NCI-H2081 treated with DMSO at 0.1 percent for 48 hours (cell line): ENCODE measurements at places on chromosomes 7 and 10.

DNA sequence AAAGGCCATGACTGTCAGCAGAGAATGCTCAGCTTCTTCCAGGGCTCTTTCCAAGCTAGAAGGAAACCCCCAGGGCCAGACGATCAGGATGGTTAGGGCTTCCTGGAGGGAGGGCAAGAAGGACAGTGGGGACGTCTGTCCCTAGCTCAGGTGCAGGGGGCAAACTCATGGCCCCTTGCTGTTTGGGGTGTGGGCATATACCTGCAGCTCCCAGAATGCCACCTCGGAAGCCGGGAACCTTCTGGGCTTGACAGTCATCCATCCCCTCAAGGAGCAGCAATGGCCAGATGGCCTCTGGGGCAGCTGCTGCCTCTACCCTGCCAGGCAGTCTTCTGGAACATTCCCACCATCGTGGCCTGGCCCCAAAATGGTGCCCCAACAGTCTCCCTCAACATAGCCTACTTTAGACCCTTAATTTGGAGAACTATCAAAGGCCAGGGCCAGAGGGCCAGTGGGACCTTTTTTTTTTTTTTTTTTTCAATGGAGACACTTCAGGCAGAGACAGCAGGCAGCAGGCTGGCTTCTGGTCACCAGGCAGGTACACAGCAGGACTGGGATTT lies 40.2 kb upstream of the ZMIZ1 start:
- DNase-seq: no peak

DNA sequence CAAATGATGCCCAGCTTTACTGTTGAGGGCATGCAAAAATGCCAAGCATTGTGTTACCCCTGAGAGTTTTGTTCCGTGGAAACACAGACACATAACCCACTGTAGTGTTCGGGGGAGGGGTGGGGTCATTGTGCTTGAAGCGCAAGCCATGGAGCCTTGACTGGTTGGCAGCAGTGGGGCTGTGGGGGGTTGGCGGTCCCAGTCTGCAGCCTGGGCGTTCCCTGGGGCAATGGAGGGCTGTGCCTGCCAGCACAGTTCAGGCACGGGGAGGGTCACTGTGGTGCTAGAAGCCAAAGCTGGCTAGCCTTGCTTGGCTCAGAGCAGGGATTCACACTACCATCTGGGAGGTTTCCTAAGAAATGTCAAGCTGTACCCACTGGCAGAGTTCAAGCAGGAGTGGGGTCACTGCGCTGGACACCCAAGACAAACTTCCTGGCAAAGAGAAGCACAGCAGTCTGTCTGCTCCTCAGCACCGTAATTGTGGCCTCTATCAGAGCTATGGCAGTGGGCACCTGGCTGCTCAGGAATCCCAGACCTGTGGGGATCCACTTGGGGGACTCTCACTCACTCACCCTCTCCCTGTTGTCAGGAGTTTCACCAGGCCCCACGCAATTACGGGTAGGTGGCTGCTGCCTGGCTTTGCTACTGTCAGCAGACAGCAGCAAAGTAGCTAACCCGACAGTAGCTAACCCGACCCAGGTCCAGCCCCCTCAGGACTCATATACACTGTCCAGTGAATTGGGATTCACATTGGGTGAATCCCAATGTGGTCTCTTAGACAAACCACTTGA lies 292.4 kb downstream of the ZWINT start:
- DNase-seq: no peak

DNA sequence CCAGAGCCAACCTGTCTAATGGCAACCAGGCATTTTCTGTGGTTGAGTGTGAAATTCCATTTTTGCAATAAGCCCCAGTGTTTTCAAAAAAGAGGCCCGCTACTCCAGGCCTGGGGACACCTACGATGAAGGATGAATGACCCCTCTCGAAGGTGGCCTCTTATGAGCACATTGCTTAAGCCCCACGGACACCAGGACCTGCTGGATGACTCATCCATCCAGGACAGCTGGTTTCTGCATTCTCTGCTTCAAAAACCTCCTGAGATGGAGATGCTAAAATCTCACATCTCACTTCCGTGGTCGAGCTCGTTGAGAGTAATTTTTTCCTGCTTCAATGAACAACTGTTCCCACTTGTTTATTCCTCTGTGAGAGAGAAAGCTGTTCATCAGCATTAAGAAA lies 150.2 kb upstream of the FZD8 start:
- no peak for DNase-seq

DNA sequence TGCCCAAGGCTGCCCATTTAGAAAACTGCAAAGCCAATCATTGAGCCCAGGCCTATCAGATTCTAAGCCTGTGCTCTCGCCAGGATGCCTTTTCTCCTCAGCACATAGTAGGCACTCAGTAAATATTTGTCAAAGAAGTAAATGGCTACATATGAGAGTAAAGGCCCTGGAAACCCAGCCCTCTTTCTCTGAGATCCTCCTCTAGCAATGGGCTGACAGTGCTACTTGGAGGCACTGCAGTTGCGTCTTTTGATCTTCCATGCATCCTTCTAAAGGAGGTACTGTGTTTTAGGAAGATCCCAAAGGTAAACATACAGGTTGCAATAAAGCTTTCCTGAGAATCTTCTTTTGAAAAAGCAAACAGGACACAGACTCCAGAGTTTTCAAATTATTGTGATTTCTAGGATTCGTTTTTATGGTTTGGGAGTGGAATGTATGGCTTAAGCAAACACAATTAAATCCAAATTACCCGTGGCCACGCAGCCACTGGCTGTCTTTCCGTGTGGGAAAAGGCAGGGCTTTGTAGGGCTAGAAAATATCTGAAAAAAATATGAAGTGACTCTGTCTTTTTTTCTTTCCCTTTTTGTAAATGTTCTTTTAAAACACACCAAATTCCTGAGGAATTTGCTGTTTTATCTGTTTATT lies 151.3 kb upstream of the BMPER start:
- no peak for DNase-seq

GRCh38 chr10:33290321-33291052 lies 44.0 kb downstream of the NRP1 start:
- DNase-seq: no peak

DNA sequence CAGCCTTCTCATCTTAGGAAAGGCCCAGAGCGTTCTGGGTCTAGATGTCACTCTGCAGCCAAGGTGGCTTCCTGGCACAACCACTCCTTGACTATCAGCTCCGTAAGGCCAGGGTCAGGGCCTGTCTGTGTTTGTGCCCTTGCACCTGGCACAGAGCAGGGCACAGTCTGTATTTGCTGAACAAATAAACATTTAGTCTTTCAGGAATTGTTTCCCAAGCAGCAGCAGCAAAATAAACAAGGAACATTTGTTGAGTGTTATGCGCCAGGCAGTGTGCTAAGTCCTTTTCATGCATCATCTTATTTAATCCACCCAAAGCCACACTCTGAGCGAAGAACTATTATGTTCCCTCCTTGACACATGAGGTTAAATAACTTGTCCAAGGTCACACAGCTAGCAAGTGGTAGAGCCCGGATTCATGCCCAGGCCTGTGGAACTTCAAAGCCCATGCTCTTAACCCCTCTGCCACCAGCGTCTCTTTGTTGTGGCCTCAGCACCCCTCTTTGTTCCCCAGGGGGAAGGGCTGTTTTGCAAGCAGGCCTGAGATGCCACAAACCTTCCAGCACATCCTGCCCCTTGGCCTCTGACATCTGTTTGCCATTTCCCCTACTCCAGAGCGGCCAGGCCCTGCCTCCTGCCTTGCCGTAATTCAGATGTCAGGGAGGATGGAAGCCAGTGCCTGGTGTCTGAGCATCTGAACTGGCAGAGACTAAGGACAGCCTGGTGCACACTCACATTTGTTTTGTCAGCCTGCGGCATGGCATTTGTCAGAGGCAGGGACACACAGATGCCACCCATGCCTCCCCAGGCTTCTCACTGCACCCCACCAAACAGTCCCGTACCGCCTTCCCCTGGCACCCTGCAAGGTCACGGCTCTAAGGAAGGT lies 325.8 kb upstream of the ZMIZ1 start:
- DNase-seq: no peak

- no peak for DNase-seq
These were observed 327.4 kb downstream of the PLXNA4 start for GRCh38 chr7:132248841-132249240.

DNA sequence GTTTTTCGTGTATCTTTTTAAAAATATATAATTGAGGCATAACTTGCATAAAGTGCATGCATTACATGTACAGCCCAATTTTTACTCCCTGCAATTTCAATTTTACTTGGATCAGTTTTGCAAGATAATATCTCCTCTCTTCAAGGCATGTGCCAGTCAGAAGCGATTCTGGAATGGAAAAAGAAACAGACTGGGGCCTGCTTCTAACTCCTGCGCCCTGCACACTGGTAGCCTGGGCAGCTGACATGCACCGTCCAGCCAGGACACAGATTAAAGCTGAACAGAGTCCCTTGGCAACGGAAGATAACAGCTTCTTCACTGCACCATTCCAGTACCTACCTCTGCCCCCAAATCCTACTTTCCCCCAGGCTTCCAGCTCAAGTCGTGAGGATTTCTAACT lies 182.1 kb downstream of the FAM107B start:
- DNase-seq: no peak

DNA sequence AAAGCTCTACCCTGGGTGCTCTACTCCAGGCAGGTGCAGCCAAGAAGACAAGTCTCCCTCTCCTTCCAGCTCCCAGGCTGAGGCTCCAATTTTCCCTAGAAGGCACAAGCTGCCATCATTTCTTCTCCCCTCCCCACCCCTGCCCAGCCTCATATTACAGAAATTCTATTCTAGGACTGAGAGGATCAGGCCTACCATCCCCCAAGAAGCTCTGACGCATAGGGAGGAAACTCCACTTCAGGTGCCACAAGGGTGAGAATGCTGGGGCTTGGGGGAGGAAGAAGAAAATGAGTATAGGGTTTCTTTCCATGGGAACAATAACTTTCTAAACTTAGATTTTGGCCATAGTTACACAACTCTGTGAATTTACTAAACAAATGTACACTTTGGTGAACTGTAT lies 35.3 kb downstream of the FEZF1 start:
- no peak for DNase-seq

GRCh38 chr10:13589316-13589715 lies 2.6 kb downstream of the PRPF18 start:
- DNase-seq: no peak

GRCh38 chr7:43904533-43905208 lies 1.7 kb downstream of the URGCP start:
- no peak for DNase-seq

DNA sequence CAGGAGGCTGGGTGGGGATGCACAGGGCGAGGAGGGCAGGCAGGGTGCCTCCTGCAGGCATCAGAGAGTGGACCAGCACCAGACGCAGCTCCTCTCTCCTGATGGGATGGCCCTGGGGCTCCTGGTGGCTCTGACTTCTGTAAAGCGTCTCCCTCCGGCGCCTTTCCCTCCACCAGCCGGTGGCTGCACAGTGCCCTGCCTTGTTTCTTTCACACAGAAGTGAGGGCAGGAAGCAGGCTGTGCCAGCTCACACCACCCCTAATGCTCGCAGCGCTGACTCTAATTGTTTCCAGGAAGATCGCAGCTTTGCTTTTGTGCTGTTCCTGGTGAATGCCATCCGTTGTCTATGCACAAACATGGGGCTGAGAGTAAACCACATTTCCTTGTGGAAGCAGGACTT lies 152.3 kb upstream of the LANCL2 start:
- no peak for DNase-seq

DNA sequence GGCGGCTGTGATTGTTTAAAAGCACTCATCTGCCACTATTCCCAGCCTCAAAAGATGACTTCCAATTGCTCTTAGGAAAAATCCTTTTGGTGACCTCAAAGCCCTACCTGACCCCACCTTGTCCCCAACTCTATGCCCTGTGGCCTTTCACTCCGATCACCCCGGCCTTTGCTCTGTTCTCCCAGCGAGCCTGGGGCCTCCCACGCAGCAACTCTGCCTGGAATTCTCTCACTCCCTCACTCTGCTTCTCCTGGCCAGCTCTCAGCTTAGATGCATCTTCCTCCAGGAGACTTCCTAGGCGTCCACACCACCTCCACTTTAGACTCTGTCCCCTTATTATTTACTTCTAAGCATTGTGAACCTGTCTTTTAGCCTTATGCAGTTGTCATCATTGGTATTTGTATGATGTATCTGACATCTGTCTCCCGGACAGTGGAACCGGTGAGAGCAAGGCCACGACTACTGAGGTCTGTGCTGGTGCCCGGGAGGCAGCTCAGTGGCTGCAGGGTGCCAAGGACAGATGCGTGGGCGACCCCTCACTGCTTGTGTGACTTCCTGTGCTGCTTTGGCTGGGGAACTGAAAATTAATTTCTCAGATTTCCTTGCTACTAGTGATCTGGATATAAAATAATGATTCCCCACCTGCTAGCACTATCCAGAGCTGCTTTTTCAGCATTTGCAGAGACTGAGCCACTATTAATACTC lies 63.0 kb downstream of the PIP4K2A start:
- DNase-seq: no peak

- DNase-seq: no peak
These were observed 478.6 kb downstream of the LRMDA start for GRCh38 chr10:75910032-75910431.

GRCh38 chr7:44823255-44823781 lies 24.6 kb downstream of the H2AZ2 start:
- no peak for DNase-seq

DNA sequence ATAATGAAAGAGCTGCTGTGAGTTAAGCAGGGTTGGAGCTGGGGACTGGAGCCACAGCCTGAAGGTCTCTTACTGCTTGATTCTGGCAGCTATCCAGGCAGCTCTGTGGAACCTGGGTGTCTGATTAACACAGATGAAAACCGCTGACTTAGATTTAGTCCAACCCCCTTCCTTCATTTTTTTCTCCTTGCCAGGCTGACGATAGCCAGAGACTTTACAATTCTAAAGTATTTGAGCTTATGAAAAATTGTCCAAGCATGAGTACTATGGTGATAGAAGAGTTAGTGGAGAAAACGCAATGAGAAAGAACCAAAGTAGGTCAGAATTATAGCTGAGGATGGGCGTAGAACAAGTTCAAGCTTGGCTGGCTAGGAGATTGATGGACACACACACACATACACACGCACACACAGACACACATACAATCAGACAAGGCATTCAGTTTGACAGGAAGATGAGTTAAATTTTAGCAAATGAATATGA lies 13.5 kb upstream of the GPR85 start:
- no peak for DNase-seq

DNA sequence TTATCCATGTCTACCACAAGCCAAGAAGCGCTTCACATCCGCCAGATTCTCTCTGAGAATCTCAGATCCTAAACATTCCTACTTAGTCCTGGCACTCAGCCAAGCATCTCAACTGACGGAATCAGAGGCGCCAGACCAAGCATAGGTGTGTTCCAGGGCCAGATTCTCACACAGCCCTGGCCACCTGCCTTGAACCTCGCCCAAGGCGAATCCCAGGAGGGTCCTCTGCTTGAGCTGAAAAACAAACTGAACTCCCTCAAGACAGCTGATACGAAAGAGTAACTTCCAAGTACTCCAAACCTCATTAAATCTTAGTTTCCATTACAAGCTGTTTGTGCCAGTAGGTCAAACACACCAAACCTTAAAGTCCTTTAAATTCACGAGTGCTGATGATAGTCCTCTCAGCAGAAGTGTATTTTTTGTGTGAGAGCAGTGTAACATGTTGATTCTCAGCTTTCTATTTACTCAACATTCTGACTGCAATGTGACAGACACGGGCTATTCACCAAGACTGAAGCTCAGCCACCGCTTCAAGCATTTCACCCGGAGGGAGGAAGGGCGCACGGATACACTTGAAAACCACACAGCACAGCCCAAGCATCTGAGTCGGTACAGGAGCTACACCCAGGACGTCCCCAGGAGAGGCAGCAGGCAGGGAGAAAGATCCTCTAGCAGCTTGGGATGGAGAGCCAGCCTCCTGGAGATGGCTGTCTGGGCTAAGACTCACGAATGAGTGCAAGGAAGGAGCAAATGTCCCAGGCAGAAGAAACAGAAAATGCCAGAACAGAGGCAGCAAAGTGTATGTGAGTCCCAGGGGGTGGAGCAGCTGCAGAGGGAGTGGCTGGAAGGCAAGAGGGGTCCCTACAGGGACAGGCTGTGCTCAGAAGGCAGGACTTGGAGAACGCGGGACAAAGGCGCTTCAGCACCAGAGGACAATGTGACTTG lies 6.0 kb downstream of the PARD3 start:
- DNase-seq: no peak
